ENCODE measurements at places on chromosomes 1 and 21.

DNA sequence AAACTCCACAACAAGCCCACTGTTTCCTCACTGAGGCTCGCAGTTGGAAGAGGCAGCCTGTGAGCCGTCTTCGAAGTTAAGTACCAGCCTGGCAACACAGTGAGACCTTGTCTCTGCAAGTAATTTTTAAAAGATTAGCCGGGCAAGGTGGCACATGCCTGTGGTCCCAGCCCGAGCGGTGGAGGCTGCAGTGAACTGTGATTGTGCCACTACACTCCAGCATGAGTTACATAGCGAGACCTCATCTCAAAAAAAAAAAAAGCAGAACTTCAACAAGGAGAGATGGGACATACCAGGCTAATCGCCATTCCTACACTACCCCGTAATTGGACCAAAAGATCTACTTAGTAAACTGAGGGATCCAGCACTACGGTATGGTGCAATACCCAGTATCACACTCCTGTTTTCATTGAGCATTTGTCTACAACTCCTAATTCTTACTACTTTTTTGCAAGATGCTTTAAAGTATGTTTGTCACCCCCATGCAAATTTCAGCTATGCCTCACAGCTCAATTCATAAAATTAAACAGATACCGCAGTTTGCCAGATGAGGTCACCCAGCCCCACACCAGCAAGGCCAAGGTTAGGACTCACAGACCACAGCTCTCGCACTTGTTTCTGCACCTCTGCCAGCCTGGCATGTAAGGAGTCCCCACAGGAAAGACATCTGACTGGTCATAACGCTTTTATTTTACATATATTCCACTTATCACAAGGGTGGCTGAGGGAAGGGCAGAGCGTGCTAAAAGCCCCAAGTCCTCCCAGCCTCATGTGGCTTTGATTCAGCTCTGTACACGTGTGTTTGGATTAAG is 21.0 kb downstream of the SDE2 start:
- no peak for DNase-seq

GRCh38 chr1:184648160-184648855 is 106.3 kb downstream of the EDEM3 start:
- DNase-seq, result no peak

- DNase-seq, result no peak
Observed at GRCh38 chr1:244409701-244410100, 42.0 kb downstream of the ADSS2 start.

DNA sequence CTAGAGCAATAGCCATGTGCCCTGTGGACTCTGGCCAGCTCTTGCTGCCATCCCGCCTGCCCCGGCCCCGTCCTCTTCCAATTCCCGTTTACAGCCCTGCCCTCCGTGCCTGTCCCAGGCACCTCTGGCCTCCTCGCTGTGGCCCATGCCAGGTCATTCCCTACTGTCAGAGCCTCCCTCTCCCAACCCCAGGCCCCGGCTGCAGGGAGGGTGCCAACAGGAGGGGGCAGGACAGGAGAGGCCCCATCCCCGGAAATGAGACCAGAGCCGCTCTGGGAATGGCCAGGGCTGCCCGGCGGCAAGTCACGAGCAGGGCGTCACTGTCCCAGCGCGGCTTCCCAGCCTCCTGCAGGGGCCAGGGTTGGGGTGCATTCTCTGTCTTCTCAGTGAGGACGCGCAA is 23.5 kb upstream of the TSPEAR start:
- no peak for DNase-seq
